Activated CD8-positive, alpha-beta memory T cell treated with anti-CD3 and anti-CD28 coated beads for 48 hours (primary cell): ENCODE measurements at places on chromosomes 1 and 21.

GRCh38 chr1:89041119-89041641, 18.5 kb upstream of the GBP3 start:
- DNase-seq: no peak

GRCh38 chr1:38790422-38791163, 69.0 kb downstream of the RRAGC start:
- no peak for DNase-seq

- DNase-seq: no peak
Observed at GRCh38 chr1:72197786-72198185, 84.6 kb downstream of the NEGR1 start.

GRCh38 chr1:18230840-18231239, 123.2 kb downstream of the IGSF21 start:
- no peak for DNase-seq

- DNase-seq: no peak
Observed at GRCh38 chr1:115402753-115403184, 64.7 kb upstream of the NGF start.

GRCh38 chr1:18926315-18927081, 24.1 kb upstream of the ALDH4A1 start:
- DNase-seq: peak; percentile 63

DNA sequence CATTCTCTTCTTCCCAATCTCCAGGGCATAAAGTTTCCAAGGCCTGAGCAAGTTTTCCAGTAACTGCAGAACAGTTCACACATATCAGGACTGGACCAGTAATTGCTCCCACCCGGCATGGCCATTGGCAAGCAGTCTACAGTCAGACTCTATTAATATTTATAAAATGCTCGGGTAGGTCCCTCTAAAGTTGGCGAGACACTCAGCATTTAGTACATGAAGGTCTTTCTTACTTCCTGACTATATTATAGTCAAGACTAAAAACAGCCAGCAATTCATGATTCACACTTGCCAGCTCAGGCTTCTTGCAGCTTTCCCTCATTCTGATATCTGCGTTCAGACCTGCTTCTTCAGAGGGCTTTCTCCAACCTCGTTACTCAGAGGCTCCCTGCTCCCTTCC, 25.4 kb downstream of the GADD45A start:
- DNase-seq: no peak

DNA sequence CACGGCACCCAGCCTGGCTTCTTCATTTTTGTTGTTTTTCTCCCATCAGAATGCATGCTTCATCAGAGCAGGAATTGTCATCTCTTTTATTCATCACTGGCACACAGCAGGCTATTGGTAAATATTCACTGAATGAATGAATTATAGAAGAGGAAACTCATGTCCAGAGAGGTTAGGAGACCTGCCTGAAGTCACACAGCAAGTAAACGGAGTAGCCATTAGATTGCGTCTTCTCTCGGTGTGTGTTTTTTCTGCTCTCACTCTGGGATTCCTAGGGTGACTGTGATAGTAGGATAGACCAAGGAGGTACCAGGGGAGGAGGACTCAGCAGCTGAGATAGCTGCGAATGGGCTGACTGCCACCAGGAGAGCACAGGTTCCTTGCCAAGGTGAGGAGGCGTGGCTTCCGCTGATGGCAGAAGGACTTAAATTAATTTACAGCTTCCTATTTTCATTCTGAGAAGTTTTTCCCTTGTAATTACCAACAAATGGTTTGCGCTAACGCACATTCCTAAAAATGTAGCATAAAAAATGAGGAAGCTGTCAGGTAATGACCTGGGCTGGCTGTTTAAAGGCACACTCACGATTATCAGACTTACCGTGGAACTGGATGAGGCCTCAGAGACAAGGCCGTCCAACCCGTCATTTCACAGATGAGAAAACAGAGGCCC, 4.5 kb upstream of the NCMAP start:
- no peak for DNase-seq

- DNase-seq: no peak
Observed at GRCh38 chr21:41399246-41399800, 26.7 kb upstream of the MX1 start.

GRCh38 chr1:85576642-85577418, 3.7 kb upstream of the CCN1 start:
- DNase-seq: no peak

DNA sequence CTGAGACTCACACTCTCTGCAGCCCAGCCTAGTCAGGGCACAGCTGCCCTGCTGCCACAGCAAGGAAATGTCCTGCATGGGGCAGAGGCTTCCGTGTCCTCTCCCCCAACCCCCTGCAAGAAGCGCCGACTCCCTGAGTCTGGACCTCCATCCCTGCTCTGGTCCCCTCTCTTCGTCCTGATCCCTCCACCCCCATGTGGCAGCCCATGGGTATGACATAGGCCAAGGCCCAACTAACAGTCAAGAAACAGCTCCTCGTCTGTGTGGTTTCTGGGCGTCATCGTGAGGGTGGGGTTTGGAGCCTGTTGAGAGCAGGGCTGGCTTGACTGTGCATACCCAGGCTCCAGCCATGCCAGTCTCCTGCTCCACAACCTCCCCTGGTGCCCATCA, 19.5 kb downstream of the FAAH start:
- no peak for DNase-seq

- DNase-seq: no peak
Observed at GRCh38 chr1:26022404-26022779, 817 bp downstream of the EXTL1 start.

GRCh38 chr1:152013664-152014237, 20.1 kb upstream of the S100A10 start:
- DNase-seq: no peak

- DNase-seq: no peak
Observed at GRCh38 chr1:235093013-235093695, 35.5 kb downstream of the TOMM20 start.

- no peak for DNase-seq
Observed at GRCh38 chr1:89998306-89998705, 3.4 kb downstream of the ZNF326 start.

GRCh38 chr1:157723157-157723556, 22.6 kb upstream of the FCRL3 start:
- no peak for DNase-seq

- no peak for DNase-seq
Observed at GRCh38 chr1:10781137-10781536, 15.3 kb downstream of the CASZ1 start.

GRCh38 chr1:23013657-23014056, 2.0 kb downstream of the TEX46 start:
- no peak for DNase-seq

GRCh38 chr1:54549181-54549924, 1.3 kb downstream of the ACOT11 start:
- DNase-seq: no peak

DNA sequence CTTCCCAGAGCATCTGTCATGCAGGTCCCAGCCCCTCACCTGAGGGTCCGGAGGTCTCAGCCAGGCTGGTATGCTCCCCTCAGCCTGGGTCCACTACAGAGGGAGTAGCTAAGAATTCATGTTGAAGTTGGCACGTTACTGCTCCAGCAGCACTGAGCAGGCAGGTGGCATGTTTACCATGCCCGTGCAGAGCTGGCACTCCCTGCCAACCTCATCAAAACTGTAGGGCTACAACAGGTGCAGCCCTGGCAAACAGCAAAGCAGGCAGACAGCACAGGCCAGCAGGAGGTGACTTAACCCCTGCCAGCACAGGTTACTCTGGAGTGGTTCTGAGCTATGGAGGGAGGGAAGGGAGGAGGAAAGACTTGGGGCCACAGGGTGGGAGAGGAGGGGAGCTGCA, 46.4 kb downstream of the NUAK2 start:
- DNase-seq: no peak

- no peak for DNase-seq
Observed at GRCh38 chr1:44803312-44804095, 3.3 kb downstream of the PLK3 start.

- DNase-seq: no peak
Observed at GRCh38 chr1:113804421-113805255, 7.6 kb downstream of the RSBN1 start.

GRCh38 chr1:41620365-41621169, 136.1 kb upstream of the EDN2 start:
- DNase-seq: no peak

- DNase-seq: no peak
Observed at GRCh38 chr1:45423906-45424678, 66.9 kb downstream of the TESK2 start.

DNA sequence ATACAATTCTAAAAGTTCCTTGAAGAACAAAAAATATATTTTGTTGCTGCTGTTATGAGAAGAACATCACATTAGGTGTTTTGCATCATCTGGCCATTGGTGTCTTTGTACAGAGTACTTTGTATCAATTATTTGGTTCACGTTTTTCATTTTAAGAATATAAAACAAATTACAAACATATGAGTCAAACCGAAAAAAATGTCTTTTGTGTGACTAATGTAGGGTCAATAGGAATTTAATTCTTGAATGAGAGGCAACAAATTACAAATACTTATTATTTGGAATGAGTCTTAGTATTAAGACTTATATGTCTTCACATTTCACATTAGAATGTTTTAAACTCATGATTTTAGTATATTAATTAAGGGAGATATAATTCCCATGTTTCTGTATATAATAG, 54.8 kb downstream of the NR5A2 start:
- no peak for DNase-seq

- DNase-seq: no peak
Observed at GRCh38 chr21:45060089-45060488, 14.3 kb upstream of the ADARB1 start.

GRCh38 chr1:161439280-161440232, 65.7 kb upstream of the FCGR2A start:
- DNase-seq: peak; percentile 25

GRCh38 chr1:87926131-87926830, 597.6 kb downstream of the LMO4 start:
- no peak for DNase-seq
